Smooth muscle cell of the pulmonary artery (primary cell): ENCODE measurements at places on chromosomes 1 and 21. TPM values are rescaled to one million over a fixed set of nuclear protein-coding genes. Genes with fewer than 3 reads are reported as not detected.

Gene PLA2G2F
- not detected in 2 replicates for total RNA-seq

Gene S100A9
- 0.56 TPM in 1 of 2 replicates, not detected in the other for total RNA-seq

Gene SGIP1
- 29.0 and 45.0 TPM in 2 replicates for total RNA-seq

Gene HUNK
- not detected in 2 replicates for total RNA-seq

Gene SIK1
- total RNA-seq = 0.98 and 7.6 TPM in 2 replicates

Gene TIE1
- 0.65 and 1.8 TPM in 2 replicates for total RNA-seq

Gene CD1E
- not detected in 2 replicates for total RNA-seq

Gene GJA9
- total RNA-seq = 0.07 TPM in 1 of 2 replicates, not detected in the other

Gene OR2M3
- not detected in 2 replicates for total RNA-seq

Gene NUDC
- 19.7 and 23.6 TPM in 2 replicates for total RNA-seq

Gene IGSF5
- not detected in 2 replicates for total RNA-seq

Gene HMGCS2
- total RNA-seq = not detected in 2 replicates
